ENCODE measurements at places on chromosomes 7 and 10.
A peak's percentile ranks its signal among the peaks of the same experiment; 100 is the strongest.

- DNase-seq, result no peak
Measured at GRCh38 chr10:120458432-120458831, 1.4 kb downstream of the PLPP4 start.

DNA sequence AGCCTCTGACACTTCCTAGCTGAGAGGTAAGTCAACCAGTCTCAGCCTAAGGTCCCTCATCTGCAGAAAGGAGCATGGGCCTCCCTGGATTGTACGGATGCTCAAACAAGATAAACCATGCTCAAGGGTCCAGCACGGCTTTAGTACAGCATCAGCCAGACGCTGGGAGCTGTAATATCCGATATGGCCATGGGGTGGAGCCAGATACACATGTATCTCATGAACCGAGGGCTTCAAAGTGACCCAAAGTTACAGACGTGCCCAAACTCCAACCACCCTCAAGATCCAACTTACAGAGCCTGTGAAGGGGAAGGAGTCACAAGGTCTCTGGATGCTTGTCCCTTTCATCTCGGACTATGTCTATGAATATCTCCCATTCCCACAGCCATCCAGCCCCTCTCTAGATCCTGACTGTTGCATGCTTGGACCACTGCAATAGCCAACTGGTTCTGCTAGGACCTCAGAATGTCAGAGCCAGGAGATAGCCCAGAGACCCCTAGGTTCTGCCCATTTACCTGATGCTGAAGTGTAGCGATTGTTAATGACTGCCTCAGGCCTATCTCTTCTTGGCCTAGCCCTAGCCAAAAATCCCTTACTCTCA is 142.4 kb downstream of the SH3PXD2A start:
- peak; percentile 74 for DNase-seq

DNA sequence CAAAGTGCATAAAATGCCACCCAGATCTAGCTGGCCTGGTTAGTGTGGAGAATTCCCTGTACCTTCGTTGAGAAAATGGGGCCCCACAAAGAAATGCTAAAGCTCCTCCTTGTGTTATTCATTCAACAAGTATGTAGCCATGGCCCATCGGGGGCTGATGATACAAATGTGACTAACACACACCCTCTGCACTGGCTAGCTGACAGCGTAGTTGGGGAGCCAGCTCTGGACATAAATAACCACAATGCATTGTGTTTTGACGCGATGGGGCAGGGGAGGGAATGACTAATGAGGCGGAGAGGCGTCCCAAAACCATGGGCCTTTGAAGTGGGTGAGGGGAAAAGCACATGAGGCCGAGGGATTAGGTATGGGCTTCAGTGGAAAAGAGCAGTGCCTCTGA is 28.2 kb upstream of the ASL start:
- no peak for DNase-seq

- DNase-seq, result no peak
Measured at GRCh38 chr7:138000081-138000701, 1.7 kb downstream of the CREB3L2 start.

DNA sequence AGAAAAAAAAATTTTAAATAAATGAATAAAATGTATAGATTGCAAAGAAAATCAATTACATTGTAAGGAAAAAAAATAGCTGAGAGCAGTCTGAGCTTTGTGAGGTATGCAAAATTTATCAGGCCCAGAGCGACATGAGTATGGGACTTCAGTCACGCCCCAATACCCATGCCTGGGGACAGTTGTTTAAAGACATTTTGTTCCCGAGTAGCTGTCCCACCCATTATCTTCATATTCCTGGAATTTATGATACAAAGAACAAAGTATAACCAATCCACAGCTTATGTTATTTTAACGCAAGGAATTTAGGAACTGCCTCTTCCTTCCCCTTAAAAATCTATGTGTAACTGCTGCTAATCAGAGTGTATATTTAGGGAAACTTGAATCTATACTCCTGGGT is 1.6 kb upstream of the PON2 start:
- no peak for DNase-seq

DNA sequence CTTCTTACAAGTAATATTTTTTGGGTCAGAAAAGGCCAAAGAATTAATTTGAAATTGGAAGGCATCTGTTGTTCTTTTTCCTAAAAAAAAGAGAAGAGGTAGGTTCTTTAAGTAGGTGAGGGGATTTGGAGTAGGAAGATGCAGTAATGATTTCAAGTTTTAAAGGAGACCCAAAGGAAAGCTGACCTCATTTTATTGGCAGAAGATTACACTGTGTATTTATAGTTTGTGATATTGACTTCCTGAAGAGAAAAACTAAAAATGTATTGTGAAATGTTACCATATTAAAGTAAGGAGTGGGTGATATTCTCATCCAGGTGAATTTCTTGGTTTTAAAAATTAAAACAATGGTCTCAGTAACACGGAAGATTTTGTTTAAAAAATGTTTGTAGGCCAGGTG is 56.6 kb upstream of the CELF2 start:
- DNase-seq, result no peak

- no peak for DNase-seq
Measured at GRCh38 chr7:21256310-21256877, 171.5 kb upstream of the SP4 start.

GRCh38 chr10:24223953-24224352 is 15.0 kb downstream of the KIAA1217 start:
- no peak for DNase-seq

GRCh38 chr7:121049028-121049791 is 60.7 kb downstream of the CPED1 start:
- no peak for DNase-seq

DNA sequence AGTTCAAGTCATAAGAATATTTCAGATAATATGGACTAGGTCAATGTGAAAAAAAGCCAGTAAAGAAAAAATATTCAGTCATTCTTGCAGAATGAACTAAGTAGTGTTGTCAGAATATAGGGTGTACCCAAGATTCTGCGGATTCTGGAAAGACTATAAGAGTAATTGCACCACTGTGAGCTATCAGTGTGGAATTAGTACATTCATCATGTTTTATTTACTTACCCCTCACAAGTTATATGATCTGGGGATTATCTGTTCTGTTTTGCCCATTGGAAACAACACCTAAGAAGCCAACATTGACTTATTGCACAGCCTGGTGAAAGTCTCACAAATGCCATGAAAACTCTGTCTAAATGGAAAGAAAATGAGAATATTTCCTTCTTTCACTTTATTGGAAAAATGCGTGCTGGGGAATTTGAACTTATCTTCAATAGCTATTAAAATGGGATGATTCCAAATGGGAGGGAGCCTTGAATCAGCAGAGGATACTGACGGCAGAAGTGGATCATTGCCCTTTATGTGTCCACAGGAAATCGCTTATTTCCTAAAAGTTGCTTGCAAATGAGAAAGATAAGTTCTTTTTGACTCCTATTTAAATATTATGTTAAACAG is 563.3 kb upstream of the POM121L12 start:
- DNase-seq, result no peak

- no peak for DNase-seq
Measured at GRCh38 chr7:5870311-5870710, 10.3 kb upstream of the OCM start.

GRCh38 chr10:76786504-76787072 is 851.0 kb downstream of the KCNMA1 start:
- no peak for DNase-seq

GRCh38 chr10:96636551-96636950 is 49.7 kb upstream of the TM9SF3 start:
- no peak for DNase-seq

- DNase-seq, result no peak
Measured at GRCh38 chr7:30741289-30741688, 10.6 kb upstream of the INMT start.

DNA sequence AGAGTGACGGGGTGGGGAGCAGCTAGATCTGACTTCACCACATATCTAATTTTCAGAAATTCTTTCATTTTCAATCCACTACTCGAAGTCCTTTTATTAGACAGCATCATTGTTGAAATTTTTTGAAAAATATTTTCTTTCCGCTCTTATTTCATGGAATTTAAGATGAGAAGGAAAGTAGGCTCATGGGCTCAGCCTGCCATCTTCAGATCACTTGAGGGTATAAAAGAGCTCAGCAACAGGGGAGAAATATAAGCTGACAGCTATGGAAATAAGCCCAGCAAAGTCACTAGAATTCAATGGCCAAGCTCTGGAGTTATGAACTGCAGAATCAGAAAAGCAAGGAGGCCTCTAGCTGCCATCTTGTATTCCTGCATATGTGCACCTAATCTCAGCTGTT is 389.1 kb downstream of the XPNPEP1 start:
- DNase-seq, result no peak

- DNase-seq, result no peak
Measured at GRCh38 chr10:7611909-7612308, 54.9 kb downstream of the ITIH5 start.

DNA sequence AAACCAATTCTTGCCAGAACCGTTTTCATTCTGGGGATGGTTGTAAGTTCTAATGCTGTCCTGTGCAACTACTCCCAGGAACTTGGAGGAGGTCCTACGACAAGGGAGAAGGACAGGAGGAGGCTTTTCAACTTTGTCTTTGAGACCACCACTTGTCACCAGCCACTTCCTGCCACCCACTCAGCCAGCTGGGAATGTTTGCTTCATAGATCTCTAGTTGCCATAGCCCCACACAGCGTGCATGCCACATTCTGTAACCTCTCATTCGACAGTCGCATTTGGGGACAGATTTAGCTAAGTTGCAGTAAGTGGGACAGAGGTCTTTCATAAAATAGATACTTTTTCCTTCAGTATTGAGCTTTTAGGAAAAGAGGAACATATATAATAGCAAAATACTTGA is 78.0 kb downstream of the TAF3 start:
- DNase-seq, result no peak

- no peak for DNase-seq
Measured at GRCh38 chr10:6114805-6115341, 26.0 kb downstream of the RBM17 start.

DNA sequence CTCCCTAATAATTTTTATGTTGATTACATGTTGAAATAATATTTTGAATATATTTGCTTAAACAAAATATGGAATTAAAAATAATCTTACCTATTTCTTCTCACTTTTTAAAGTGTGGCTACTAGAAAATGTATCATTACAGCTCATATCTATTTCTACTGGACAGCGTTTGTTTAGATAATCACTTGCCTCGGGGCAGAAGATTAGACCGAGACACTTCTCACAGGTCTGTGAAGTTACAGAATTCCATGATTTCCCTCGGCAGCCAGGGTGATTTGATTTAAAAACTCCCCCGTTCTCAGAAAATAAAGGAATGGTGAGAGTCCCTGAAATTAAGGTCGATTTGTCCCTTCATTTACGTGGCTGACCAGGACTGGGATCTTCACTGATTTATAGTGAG is 162.5 kb downstream of the DGKI start:
- DNase-seq, result no peak

GRCh38 chr7:157429680-157430224 is 92.9 kb downstream of the DNAJB6 start:
- DNase-seq, result no peak

GRCh38 chr10:102434394-102435132 is 2.2 kb upstream of the CUEDC2 start:
- no peak for DNase-seq

DNA sequence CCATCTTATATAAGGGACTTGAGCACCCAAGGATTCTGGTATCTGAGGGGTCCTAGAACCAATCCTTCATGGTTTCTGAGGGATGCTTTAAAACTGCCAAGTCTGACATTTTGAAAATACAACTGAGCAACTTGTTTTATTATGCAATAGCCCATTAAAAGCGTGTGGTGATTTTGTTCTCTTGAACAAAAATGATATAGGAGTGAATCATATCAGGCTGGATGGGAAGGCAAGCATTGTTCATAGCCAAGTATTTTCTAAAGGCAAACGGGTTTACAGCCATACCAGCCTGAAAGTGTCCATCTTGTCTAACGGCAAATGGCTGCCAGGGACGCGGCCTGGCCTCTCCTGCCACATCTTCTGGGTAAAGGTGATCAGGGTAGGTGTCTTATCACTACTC is 23.4 kb downstream of the RPP38 start:
- no peak for DNase-seq

GRCh38 chr7:121936951-121937623 is 64.1 kb downstream of the PTPRZ1 start:
- DNase-seq, result no peak

GRCh38 chr10:112532956-112533355 is 85.9 kb downstream of the VTI1A start:
- DNase-seq, result no peak

DNA sequence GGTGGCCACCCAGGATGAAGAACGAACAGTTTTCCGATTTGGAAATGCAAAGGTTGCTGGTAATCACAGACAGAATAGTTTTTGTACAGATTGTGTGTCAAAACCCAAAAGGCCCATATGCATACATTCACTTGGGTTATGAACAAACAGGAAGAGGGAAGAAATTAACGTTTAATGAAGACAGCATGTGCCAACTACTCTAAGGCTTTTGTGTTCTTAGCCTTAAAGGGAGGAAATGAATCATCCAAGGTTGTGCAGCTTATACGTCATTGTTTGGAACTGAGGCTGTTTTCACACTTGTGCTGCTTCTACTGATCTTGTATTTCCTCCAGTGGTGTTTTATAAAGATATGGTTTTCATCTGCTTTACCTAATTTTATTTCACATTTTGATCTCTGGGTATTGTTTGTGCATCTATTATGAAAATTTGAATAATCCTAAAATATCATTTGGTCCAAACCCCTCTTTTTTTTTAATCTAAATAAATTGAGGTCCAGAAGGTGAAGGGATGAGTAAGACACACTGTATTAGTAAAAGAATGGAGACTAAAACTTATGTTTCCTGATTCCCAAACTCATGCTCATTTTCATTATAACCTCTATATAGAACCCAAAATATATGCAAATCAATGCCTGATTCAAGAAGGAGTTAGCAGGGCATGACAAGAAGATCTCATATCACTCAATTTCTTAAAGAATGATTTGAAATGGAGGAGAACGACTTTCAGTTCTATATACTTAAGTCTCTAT is 373.1 kb downstream of the THSD7A start:
- no peak for DNase-seq

DNA sequence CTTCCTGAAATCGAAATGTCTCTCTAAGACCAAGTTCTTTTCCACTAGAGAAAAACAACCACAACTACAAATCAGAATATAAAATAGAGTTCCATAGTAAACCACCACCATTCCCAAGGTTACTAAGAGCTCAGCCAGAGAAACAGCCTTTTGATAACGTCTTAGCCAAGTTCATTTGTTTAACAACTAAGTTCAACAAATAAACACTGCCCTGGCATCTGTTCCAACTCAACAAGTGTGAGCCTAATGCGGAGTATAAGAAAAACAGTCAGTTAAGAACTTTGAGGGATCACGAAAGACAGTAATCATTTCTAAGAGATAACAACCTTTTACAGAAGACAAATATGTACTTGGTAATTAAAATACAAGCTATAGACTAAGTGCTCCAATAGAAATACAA is 77.3 kb downstream of the CALD1 start:
- DNase-seq, result no peak

DNA sequence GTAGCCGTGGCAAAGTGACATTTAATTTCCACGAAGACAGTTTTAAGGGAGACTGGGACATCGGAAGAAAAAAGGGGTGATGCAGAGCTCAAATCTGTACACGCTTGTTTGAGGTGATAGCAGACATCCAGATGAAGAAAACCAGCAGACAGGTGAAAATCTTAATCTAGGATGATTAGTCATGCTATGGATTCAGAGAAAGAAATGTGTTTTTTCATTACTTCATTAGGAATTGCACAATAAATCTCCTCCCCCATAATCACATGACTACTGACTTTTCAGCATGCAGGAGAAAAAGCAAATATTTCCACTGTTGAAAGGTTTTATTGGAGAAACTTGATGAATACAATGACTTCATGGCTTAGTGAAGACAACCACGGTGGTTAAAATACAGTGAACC is 2.5 kb downstream of the NUDT5 start:
- DNase-seq, result no peak
